ENCODE measurements at places on chromosomes 1 and 21.

- DNase-seq: no peak
These were observed 8.8 kb downstream of the TBCE start for GRCh38 chr1:235375919-235376605.

GRCh38 chr1:11854519-11854918 lies 4.2 kb downstream of the NPPB start:
- DNase-seq: no peak

- no peak for DNase-seq
These were observed 36.1 kb upstream of the KHDRBS1 start for GRCh38 chr1:31977385-31978131.

- no peak for DNase-seq
These were observed 5.7 kb upstream of the TNFRSF8 start for GRCh38 chr1:12057382-12057781.

DNA sequence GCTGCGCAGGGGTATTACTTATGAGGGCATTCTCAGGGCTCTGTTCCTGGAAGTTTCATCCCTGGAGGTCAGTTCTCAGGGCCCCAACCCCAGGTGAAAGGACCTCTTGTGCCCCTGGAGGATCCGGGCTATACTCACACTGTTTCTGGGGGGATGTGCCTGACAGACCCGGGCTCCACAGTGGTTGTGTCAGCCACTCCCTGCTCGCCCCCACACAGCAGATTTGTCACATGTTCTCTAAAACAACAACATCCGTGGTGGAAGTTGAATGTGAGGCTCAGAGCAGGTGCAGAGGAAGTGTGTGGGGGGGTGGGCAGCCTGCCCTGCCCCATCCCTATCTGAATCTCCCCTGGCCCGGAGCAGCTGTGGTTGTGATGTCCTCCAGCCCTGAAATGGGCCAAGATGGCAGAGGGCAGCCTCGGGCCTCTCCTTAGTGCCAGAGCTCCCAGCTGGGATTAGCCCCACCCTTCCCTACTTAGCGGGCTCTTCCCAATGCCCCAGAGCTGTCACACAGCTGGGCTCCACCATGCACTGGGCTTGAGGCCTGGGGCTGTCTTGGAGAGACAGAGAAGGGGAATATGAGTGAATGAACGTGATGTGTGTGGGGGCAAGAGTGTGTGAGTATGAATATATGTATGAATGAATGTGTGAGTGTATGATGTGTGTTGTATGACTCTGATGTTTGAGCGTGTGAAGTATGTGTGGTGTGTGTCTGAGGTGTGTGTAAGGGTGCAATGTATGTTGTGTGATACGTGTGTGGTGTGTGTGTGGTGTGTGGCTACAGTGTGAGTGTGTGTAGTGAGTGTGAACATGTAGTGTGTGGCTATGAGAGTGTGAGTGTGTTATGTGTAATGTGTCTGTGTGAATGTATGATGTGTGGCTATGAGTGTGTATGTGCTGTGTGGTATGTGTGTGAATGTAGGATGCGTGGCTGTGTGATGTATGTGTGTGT lies 1.5 kb upstream of the FCMR start:
- DNase-seq: no peak

DNA sequence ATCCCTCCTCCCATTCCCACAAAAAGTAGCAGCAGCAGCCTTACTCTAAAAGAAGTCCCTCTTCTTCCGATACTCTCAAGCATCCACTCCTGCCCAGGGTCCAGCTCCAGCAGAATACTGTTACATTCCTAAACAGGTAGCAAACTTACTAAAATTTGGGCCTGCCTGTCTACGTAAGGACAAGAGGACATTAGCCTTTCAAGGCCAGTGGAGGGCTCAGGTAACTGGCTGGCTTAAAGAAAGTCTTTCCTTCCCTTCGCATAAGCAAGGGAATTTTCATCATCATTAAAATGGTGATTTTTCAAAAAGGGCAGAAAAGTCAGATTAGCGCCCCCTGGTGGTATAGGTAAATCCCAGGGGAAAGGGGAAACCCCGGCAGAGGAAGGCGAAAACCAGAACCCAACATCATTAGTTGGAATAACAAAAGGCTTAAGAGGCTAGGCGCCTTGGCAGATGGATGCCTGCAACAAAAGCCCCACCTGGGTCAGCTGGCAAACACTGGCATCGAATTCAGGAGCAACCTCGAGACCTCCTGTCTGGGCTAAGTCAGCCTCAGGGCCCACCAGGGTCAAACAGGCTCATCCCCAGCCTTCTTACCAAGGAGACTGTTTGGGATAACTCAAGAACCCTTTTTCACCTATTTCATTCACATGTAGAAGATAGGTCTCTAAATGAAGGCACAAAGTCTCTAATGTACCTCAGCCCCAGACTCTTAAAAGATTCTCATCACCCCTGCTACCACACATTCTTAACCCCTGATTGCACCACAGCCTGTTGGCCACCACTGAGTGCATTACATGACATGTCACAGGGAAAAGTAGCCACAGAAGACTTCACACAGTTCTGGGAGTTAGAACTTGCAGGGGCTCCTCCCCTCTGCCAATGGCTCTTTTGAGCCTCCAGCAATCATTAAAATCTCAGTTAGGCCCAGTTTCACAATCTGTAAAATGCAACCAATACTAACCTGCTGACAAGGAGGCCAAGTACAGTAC lies 36.7 kb downstream of the ERI3 start:
- DNase-seq: peak; percentile 2

DNA sequence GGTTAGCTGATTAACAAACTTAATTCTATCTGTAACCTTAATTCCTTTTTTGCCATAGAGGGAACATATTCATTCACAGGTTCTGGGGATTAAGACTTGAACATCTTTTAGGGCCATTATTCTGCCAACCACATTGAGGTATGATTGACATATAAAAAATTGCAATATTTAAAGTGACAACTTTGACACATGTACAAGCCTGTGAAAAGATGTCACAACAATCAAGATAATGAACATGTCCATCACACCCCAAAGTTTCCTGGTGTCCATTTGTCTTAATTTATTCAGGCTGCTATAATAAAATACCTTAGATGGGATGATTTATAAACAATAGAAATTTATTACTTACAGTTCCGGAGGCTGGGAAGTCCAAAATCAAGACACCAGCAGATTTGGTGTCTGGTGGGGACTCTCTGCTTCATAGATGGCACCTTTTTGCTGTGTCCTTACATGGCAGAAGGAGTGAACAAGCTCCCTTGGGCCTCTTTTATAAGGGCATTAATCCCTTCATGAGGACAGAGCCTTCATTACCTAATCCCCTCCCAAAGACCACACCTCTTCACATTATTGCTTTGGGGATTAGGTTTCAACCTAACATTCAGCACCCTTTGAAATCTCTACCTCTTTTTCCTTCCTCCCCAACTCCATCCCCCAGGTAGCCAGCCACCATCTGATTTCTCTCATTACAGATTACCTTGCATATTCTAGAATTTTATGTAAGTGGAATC lies 33.0 kb upstream of the TP53BP2 start:
- DNase-seq: no peak

DNA sequence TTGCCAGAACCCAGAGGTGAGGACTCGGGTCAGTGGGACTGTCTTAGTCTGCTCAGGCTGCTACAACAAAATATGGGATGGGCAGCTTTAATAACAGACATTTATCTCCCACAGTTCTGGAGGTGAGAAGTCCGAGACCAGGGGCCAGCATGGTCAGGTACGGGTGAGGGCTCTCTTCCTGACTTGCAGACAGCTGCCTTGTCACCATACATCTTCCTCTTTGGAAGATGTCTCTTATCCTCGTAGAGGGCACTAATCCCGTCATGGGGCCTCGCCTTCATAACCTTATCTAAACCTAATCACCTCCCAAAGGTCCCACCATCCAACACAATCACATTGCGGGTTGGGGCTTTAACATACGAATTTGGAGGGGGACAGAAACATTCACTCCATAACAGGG lies 51.9 kb downstream of the GLUL start:
- DNase-seq: no peak

- no peak for DNase-seq
These were observed 198.1 kb downstream of the ZZZ3 start for GRCh38 chr1:77484334-77484733.

- no peak for DNase-seq
These were observed 19.6 kb downstream of the FH start for GRCh38 chr1:241499910-241500309.

DNA sequence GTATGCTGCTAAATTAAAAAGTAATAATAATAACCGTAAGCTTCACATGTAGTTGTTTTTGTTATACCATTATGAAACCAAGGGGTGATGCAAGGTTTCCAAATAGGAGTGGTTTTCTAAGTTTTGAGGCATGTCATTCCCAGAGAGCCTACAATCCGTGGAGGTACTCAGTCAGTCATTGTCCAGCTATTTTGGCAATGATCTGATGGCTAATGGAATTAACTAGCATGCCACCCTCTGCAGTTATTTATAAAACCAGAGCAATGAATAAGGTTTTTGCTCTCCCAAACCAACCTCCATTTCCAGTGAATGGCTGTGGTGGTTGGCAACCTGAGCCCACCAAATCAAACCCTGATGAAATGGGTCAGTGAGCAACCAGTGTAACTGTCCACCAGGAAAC lies 106.4 kb downstream of the TBX15 start:
- DNase-seq: no peak

DNA sequence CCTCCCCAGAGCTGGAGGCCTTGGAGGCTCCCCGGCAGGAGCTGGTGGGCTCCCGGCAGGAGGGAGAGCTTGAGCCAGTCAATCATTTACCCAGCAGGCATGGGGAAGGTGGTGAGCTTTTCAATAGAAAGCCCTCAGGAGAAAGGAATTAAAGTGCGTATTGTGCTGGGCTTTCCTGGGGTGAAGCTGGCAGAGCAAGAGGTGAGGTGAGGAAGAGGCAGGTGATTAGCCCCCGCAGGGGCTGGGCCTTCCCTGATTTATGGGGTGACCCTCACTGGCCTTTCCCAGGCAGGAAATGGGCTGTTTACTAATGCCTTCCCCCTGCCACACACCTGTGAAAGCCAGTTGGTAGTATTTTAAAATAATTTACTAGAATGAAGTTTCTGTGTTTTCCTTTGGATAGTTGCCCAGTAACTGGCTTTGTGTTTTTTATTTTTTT lies 25.8 kb downstream of the CLDN14 start:
- DNase-seq: no peak

- DNase-seq: no peak
These were observed 12.9 kb upstream of the DISC1 start for GRCh38 chr1:231613419-231614349.

DNA sequence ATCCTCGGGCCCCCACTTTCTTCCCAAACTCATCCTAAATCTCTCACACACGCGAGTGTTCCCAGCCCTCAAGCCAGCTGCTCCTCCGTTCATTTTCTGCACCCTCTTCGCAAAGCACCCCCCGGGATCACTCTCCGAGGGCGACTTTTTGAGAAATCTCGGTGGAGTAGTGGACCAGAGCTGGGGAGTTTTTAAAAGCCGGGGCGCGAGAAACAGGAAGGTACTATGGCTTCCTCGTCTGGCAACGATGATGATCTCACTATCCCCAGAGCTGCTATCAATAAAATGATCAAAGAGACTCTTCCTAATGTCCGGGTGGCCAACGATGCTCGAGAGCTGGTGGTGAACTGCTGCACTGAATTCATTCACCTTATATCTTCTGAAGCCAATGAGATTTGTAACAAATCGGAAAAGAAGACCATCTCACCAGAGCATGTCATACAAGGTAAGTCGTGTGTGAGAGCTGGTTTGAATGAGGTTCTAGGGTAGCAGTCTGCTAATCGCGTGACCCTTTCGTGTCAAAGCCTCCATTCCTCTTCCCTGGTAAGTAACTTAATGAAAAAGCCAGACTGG lies 800 bp downstream of the DR1 start:
- DNase-seq: peak; percentile 11

- no peak for DNase-seq
These were observed 68.5 kb downstream of the DYRK1A start for GRCh38 chr21:37435120-37435519.

- DNase-seq: no peak
These were observed 2.5 kb downstream of the MFSD2A start for GRCh38 chr1:39957299-39958015.

DNA sequence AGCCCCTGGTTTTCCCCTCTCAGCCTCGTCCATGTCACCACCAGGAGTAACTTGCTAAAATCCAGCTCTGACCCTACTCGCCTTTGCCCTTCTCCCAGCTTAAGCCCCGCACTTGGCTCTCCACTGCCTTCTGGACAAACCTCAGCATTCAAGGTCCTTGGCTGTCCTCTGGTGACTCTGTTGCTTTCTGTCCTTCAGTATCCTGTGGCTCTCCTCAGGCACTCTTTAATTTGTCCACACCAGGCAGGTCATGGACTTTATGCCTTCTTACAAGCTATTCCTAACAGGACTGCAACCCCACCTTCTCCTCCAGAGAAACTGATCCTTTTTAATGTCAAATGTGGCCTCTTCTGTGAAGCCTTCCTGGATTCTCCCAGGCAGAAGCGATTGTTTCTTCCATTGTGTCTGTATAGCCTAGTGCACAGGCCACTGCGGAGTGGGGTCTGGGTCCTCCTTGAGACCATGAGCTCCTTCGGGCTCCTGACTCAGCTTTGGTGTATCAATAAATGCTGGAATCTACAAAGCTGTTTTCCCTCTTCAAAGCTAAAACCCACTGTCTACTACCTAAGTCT lies 26.7 kb upstream of the CTPS1 start:
- DNase-seq: no peak

- DNase-seq: no peak
These were observed 13.4 kb upstream of the RNF223 start for GRCh38 chr1:1087351-1088028.

DNA sequence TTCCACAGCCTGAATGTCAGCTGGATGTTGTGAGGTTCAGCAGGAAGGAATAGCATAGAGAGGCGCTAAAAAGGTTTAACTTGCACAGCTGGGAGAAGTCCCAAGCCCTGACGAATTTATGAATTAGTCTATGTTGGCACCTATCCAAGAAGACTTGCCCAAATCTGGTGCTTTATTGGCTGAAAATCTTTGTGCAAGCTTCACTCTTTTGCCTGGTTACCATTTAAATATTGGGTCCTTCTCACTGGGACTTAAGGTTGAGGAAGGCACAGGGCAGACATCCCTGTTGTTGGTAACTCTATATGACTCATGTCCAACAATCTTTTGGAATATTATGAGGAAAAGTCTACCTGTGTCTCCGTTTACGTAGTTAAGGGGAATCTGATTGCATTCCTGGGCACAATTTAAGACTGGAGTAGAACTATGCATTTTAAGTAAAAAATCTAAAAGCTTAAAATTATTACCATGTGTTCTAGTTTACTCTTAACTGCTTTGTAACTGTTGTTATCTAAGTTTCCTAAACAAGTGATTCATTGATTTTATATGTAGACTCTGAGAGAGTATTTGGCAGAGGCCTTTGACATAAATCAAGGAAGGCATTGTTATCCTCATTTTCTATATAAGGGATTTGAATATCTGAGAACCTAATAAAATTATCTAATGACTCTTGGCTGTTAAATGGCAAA lies 181.7 kb upstream of the DPYD start:
- no peak for DNase-seq
